HS-5 (cell line): ENCODE measurements at places on chromosomes 3 and 15.
A peak's percentile ranks its signal among the peaks of the same experiment; 100 is the strongest.

DNA sequence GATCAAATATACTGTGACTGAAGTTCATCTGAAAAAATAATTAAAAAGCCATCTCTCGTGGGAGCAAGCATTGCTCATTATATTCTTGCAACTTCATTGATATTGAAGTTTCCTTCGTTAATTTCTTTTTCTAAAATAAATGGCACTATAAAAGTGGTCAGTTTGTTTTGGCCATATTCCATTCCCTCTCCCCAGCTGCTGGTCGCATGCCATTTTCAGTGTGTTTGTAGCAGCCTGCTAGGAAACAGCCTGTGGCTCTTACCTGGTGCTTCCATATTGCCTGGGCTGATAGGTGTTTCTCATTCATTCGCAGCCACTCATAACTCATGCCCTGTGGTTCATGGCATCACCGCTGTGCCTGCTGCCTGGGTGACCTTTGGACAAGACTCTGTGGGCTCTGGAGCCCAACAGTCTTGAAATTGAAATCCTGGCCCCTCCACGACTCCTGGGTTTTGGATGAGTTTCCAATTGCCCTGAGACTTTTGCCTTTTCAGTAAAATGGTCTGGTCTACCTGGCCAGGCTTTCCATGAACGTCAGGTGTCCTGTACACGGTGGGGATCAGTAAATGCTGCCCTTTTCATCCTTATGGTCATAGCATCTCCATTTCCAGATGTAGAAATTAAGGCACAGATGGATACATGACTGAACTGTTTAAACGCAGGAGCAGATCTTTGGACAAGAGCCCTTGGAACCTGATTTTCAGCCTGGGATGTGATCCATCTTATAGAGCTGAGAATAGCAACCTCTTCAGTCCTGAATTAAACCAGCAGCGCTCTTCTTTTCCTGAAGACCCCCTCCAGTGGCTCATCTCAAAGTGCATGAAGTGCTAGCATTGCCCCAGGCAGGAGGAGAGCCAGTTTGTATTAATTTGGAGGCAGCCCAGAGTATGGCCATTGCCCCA, 69.4 kb downstream of the SLCO3A1 start:
- no peak for DNase-seq

- no peak for DNase-seq
These were observed 139.5 kb upstream of the HACD2 start for GRCh38 chr3:123724306-123724705.

GRCh38 chr15:64521201-64521600, 60.8 kb downstream of the ZNF609 start:
- no peak for DNase-seq

DNA sequence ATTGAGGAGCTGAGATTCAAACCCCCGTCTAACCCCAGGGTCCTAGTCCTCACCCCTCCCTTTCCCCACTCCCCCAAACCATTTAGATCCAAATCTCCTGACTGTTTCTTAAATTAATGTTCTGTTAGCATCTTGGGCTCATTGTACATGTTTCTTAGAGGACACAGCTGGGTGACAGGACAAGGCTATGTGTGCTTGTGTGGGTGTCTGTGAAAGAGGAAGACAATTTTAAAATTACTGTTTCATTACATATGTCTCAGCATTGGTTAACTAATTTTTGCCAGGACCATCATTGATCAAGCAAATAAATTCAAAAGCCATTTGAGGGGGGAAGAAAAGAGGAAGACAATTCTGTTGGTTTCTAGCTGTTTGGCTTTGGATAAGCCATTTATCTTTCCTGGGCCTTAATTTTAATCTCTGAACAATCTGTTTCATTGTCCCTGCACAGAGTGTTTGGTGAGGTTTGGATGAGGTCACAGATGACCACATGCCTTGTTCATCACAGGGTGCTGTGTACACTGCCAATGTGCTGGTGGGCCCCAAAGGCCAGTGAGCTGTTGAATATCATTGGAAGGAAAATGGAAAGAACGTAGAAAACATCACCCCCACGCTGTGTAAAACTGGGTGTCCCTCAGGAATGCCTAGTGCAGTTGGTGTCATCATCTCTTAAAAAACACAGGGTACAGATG, 51.9 kb downstream of the RPLP1 start:
- DNase-seq, result no peak

DNA sequence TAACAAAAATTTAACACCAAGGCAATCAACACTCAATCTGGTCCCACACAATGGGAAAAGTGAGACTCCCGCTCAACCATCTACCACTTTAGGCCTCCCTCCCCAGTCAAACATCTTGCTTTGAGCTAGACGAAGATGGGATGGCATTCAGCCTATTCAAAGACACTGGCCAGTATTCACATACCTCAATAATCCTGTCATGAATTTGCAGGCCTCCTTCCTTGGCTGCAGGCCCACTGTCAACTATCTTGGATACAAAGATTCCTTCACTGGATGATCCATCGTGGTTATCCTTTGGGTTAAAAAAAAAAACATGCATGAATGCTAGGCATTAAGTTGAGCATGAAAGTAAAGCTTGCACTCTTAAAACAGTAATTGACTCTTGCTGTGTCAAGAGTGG, 22.6 kb downstream of the PDZRN3 start:
- peak; percentile 78 for DNase-seq

DNA sequence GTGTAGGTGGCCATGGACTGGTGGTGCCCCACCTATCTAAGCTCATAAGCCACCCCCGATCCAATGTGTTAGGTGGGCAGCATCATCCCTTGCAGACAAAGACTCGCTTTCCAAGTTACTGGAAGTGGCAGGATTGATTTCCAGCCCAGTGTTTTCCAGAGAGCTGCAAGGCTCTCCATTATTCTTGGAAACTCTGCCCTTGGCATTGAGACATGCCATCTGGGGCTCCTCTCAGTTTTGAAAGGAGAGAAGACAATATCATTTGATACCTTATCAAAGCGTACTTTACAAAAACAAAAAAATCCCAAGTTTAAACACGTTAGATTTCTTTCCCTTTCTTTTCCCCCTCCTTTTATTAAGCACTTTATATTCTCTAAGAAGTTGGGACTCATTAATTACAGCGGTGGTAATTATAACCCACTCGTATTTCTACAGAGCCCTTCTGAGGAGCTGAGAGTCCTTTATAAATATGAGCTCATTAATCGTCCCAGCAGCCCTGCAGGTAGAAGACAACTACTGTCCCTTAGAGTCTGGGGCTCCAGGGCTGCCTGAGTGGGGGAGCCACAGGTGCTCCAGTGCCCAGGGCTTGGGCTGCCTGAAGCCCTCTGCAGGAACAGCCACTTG, 226.1 kb downstream of the TLE3 start:
- DNase-seq, result no peak

DNA sequence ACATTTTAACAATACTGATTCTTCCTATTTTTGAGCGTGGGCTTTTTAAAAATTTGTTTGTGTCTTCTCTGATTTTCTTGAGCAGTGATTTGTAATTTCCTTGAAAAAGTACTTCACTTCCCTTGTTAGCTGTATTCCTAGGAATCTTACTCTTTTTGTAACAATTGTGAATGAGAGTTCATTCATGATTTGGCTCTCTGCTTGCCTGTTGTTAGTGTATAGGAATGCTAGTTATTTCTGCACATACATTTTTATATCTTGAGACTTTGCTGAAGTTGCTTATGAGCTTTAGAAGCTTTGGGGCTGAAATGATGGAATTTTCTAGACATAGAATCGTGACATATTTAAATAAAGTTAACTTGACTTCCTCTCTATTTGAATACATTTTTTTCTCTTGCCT, 582.8 kb upstream of the BCHE start:
- no peak for DNase-seq

DNA sequence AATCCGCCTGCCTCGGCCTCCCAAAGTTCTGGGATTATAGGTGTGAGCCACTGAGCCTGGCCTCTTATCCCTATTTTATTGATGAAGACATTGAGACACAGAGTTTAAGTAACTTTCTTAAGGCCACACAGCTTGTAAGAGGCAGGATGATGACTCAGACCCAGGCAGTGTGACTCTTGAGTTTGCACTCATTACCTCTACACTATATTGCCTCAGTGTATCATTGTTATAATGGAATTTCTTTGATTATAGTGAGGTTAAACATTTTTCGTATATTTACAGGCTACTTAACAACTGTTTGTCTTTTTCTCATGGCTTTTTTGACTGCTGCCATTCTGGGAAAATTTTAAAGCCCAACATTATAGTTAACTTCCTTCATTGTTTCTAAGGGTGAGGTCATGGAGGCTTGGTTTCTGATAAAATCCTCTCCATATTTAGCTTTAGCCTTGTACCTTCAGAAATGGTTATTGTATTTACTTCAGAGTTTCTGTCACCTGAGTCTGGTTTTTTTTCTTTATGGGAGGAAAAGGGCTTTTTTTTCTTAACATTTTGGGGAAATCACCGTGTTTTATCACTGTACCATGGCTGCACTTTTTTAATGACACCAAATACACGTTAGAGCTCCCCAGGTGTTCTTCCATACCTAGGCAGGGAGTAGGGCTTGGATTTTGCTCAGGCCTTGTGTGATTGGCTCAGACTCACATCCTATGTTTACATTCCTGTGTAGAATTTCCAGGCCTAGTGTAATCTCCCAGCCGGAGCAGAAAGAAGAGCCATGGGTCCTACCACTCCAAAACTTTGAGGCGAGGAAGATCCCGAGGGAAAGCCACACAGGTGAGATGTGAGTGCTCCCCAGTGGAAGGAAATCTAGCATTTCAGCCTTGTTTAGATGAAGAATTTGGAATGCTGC, 6.3 kb downstream of the ZNF774 start:
- peak; percentile 9 for DNase-seq

DNA sequence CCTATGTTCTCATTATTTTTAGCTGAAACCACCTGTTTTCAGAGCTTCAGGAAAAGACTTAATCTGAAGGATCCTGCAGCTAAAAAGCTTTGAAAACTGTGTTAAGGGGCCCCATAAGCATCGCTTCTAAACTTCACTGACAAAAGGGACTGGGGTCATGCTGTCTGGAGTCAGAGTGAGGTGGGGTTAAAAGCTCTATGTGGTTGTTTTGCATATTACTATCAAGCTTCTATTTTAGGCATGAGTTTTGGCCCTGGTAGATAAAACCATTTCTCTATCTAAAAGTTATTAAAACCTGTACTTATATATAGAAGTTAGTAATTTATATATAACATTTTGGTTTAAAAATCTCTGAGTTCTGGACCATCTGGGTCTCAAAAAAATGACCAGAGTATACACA, 45.5 kb downstream of the GPR160 start:
- DNase-seq, result no peak
